ENCODE measurements at places on chromosomes 12 and 14.

- DNase-seq, result no peak
Measured at GRCh38 chr14:89089330-89089729, 264.9 kb downstream of the TTC8 start.

DNA sequence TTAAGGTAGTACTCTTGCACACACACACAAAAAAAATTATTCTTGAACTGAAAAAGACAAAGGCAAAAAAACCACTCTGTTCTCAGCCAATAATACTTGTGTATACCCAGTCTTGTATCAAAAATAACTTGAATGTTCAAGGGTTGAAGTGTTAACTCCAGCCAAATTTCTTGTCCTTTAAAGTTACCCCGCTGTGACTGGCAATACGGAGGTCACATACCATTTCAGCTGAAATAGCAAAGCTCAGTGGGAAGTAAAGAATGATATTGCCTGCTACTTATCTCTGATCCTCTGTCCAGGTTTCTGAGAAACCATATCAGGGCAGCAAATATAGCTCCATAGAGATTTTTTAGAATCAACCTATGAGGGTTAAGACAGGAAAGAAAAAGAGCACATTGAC is 167.4 kb downstream of the C12orf50 start:
- no peak for DNase-seq

DNA sequence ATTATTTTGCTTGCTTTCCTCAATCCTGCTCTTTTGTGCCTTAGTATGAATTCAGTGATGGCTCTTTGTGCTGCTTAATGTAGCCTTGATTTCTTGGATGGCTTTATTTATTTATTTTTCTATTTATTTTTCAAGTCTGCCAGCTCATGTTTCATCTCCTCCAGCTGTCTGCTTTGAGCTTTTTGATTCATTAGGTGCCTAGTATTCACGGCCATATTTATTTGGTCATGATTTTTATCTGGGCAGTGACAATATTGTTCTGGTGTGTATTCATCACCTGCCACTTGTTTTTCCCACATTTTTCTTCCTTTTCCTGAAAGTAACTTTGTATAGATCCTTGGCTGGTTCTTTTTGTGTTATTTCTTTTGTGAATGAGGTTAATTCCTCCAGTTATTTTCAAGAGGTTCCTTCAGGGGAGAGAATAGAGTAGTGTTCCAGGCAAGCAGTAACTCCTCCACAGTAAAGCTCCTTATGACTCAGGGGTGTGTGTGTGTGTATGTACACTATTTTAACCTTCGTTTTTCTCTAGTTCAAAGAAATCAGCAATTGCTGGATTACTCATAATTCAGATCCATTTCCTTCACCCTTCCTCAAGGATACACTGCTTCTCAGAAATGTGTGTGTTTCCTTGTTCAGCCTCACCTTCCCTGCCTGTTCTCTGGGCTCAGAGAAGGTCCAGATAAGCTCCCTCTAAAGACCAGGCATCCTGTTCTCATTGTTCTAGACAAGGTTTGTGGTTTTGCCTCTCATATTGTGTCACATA is 51.6 kb upstream of the PMCH start:
- peak; percentile 9 for DNase-seq

GRCh38 chr12:14834509-14834908 is 8.8 kb downstream of the ART4 start:
- no peak for DNase-seq

DNA sequence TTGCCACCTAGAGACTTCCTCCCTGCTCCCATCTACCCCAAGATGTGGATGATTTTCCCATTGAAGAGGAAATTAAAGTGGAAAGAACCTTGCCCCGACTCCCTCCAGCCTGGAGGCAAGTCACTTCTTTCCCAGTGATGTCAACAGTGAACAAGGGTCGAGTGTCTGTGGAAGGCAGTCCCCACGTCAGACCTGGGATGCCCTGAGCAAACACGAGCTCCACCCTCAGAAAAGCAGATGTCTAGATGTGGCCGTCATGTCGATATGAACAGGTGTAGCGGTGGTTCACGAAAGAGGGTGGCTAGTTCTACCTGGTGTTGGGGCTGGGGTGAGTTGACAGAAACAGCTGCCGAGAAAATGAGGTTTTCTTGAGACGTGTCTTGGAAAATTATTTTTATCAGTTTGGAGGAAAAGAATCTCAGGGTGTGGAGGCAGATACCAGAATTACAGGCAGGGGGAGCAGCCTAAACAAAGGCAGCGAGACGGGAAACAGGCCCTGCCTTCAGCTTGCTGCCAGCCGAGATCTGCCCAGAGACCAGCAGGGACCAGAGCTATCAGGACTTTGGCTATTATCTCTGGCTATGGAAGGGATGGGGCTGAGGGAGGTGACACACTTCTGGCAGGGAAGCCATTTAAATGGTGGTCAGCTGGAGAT is 25.9 kb downstream of the SYNDIG1L start:
- peak; percentile 11 for DNase-seq

- DNase-seq, result peak; percentile 97
Measured at GRCh38 chr12:46459111-46459510, 86.5 kb upstream of the SLC38A2 start.

GRCh38 chr12:123148655-123149054 is 2.2 kb downstream of the PITPNM2 start:
- no peak for DNase-seq

- DNase-seq, result no peak
Measured at GRCh38 chr12:20390846-20391245, 22.5 kb downstream of the PDE3A start.

GRCh38 chr14:32978691-32979255 is 40.1 kb downstream of the NPAS3 start:
- DNase-seq, result no peak

- DNase-seq, result no peak
Measured at GRCh38 chr14:92847278-92847677, 53.2 kb downstream of the GOLGA5 start.
